Activated naive CD4-positive, alpha-beta T cell (primary cell): ENCODE measurements at places on chromosomes 6 and 20.
A peak's percentile ranks its signal among the peaks of the same experiment; 100 is the strongest.

DNA sequence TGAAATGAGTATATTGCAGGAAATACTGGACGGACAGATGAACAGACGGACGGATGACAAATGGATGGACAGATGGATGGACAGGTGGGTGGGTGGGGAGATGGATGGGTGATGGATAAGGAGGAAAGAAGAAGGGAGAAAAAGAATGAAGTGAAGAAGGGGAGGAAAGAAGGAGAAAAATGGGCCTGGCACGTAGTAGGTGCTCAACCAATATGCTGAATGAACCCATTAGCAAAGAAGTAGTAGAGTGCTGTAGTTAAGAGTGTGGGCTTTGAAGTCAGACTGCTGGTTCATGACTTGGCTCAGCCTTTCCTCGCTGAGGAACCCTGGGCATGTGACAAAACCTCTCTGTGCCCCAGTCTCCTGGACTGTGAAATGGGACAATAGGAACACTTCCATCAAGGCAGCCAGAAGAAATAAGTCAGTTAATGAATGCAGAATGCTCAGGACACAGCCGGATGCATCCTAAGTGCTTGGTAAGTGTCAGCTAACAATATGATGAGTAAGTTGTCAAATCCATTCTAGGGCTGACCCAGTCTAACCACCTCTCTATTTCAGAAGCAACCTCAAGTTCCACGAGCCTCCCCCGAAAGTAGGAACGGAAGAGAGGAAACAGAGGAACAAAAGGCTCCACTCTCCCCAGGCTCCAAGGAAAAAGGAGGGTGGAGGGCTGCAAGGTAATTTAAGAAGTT, 37.9 kb downstream of the PREX1 start:
- DNase-seq = no peak

GRCh38 chr6:90905351-90905750, 318.5 kb upstream of the MAP3K7 start:
- no peak for DNase-seq

- no peak for DNase-seq
Measured at GRCh38 chr6:142568857-142569597, 267.2 kb downstream of the ADGRG6 start.

DNA sequence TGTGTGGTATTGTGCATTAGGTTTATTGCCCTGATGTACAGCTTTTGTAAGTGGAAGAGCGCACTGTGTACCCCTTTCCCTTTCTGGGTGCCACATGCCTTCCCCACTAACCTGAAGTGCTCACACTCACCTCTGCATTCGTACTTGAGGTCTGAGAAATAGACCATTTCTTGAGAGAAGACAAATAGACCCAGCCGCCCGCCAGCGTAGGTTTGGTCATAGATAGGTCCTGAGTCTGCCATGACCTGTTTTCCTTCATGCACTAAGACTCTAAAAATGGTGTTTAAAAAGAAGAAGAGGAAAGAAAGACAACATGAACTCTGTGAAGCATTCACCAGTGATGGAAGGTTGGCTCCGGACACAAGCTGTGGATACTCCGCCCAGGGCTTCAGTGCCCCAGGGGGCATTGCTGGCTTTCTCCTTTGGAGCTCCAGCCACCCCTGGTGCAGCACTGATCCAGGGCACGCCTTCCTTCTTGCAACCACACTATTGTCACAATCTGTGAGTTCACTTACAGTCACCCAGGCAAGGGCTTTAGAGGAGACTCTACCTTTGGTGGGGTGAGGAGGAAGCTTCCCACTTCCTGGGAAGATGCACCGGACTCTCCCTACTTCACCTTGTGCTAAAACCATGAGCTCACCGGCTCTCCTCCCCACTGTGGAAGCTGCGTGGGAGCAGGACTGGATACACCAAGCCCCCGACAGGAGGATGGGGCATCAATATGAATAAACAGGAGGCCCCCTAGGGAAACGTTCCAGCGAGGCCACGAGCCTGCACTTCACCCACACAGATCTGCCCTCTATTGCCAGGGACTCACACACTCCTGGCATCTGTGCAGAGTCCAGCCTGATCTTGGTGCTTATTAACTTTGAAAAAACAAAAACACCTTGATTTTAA, 33.3 kb downstream of the THBS2 start:
- DNase-seq = no peak

DNA sequence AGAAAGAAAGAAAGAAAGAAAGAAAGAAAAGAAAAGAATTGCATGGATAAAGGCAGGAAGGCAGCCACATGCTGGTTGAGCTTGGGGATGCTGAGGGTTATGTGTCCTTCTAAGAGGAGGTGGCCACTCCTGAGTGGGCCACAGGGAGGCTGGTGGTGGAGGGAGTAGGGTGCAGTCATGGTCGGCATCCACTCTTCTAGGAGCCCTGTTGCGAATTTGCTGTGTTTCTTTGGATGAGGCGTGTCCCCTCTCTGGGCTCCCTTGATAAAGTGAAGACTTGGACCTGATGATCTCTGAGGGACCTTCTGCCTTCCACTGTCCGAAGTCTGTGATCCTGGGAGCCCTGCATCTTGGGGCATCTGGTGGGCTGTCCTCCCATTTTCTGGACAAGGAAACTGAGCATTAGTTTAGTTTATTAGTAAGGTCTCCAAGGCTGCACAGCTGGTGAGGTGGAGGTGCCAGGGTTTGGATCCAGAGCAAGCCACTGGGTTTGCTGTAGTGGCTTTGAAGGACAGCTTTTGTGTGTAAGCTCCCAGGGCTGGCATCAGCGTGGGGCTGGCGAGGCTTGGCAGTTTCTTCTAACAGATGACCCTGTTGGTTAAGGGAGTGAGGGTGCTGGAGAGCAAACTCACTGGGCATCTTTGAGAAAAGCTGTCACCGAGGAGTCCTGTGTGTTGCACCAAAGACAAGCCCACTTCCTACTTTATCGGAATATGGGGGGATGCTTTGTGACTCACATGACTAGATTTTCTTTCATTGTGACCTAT, 4.3 kb downstream of the DLGAP4 start:
- DNase-seq = no peak

- DNase-seq = no peak
Measured at GRCh38 chr6:117167520-117168271, 97.7 kb upstream of the VGLL2 start.

DNA sequence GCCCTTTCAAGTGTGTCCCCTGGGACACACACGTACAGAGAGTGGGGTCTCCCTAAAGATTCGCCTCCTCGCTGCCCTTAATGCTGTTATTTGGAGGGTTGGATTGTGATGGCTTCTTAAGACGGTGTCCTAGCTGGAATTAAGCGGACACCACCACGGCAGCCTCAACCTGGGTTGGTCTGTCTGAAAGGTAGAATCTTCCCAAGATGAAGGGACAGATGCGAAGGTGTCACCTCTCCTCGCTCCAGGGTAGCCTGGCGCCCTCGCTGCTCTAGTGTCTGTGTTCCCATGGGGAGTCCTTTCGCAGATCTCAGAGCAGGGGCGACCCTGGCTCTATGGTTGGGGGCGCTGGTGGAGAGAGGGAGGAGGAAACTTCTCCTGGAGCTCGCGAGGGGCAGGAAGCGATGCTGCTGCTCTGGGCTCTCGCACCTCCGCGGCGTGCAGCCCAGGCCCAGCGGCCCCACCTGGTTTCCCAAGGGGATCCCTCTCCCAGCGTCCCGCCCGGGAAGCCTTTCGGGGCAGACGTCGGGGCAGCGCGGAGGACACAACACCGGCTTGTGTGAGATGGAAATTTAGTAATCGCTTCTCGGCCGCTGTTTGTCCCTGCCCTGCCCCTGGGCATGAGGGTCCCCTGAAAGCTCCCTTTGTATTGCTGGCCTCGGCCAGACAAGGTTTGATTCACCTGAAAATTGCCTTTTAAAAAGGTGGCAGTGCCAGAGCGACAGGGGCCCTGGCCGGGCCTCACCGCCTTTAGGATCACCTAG, 1.7 kb downstream of the RSPO3 start:
- DNase-seq = no peak

DNA sequence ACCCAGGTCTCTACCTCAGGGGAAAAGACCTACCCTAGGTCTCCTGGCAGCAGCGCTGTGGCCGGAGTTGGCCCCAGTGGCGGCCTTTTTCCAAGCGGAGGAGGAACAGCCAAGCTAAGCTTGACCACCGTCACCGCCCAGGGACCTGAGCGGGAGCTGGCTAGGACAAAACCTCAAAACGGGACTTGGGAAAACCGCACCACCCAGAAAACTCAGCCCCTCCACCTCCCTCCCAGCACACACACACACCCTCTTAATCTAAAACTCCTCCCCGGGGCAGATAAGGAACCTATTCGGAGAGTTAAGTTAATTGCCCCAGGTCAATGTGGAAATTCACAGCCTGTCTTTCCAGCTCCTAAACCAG, 2.7 kb upstream of the TRERF1 start:
- DNase-seq = no peak

- DNase-seq = no peak
Measured at GRCh38 chr6:8325743-8326142, 109.6 kb downstream of the SLC35B3 start.

DNA sequence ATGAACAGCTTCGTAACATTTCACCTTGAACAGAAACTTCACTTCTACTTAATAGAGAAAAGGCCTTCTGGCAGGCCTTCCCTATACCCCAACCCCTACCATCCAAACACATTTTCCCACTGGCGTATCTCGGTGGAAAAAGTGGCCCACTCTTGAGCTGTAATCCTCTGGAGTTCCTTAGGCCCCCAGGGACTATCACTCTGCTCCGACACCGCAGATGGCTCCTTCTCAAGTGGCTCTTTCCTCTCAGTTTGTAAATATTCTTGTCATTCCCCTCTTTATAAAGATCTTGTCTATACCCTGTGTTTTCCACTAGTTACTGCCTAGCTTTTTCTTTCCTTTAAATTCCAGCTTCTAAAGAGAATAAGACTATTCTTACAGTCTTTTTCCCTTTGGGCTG, 108.7 kb downstream of the MYB start:
- DNase-seq = no peak

GRCh38 chr20:63527184-63527583, 6.6 kb downstream of the PPDPF start:
- DNase-seq = no peak

DNA sequence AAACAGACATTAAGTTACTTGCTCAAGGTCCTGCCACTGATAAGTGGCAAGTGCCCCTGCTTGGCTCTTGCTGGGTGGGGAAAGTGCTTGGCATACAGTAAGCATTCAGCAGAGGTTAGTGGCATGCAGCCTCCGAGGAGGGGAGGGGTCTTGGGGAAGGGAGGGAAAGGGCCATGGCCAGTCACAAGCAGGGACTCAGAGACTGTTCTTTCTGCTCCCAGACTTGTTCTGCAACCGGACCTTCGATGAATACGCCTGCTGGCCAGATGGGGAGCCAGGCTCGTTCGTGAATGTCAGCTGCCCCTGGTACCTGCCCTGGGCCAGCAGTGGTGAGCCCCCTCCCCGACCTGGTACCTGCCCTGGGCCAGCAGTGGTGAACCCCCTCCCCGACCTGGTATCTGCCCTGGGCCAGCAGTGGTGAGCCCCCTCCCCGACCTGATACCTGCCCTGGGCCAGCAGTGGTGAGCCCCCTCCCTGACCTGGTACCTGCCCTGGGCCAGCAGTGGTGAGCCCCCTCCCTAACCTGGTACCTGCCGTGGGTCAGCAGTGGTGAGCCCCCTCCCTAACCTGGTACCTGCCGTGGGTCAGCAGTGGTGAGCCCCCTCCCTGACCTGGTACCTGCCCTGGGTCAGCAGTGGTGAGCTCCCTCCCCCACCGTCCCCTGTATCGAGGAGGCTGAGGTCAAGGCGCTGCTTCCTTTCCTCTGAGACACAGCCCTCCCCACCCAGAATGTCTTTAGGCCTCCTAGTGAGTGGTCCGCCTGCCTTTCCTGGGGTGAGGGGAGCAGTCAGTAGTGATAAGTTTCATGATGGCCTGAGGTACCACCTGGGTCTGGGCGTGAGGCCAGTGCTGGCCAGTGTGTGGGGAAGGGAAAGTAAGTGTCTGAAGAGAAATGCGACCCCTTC, 8.9 kb downstream of the GLP1R start:
- no peak for DNase-seq

DNA sequence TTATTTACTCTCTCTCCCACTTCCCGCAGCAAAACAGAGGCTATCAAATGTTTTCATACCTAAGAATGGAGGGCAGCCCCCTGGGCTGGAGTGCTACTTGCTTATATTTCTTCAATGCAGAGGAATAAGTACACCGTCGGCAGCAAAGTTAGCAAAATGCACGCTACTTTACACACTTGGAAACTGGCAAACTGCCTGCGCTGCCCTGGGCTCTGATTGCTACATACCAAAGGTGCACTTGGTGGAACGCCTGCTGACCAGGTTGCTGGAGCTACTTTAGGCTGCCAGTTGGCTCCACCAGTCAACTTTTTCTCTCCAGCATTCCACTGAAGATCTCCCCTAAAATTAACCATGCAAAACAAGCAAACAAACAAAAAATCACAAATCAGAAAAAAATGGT, 62.4 kb downstream of the PRSS35 start:
- no peak for DNase-seq

- no peak for DNase-seq
Measured at GRCh38 chr6:20693466-20694063, 159.3 kb downstream of the CDKAL1 start.

GRCh38 chr6:41072836-41073202, at the start of gene NFYA:
Gene NFYA (plus strand): TSS chr6:41072974. CDS start chr6:41079090, 6,116 bp downstream.
- peak; percentile 100 for DNase-seq

DNA sequence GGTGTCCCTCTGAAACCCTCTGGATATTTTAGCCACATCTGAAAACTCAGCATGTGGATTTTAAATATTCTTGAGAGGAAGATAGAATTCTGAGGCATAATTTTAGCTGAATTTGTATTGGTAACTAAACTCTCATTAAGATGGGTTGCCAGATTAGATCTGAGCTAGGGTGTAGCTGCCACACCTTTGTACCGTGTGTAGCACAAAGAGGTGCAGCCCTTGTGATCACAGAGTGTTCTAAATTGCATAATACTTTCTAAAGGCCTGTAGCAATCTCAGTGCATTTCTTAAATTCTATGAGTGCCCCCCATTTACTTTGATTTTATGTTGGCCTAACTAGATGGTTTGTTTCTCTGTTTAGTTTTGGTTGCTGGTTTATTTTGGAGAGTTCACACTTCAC, 53.0 kb downstream of the FLRT3 start:
- DNase-seq = no peak

- no peak for DNase-seq
Measured at GRCh38 chr6:130865793-130866192, 38.6 kb downstream of the SMLR1 start.

- no peak for DNase-seq
Measured at GRCh38 chr6:8633762-8634161, 198.4 kb upstream of the SLC35B3 start.
